ENCODE measurements at places on chromosomes 11 and 22.

GRCh38 chr11:69950120-69950519, 128.0 kb upstream of the ANO1 start:
- no peak for DNase-seq

GRCh38 chr11:78733031-78733430, 158.4 kb upstream of the NARS2 start:
- DNase-seq = no peak

GRCh38 chr22:46289244-46289891, 7.3 kb upstream of the GTSE1 start:
- DNase-seq = no peak

GRCh38 chr22:32665676-32666075, 135.8 kb upstream of the TIMP3 start:
- DNase-seq = peak; percentile 18

DNA sequence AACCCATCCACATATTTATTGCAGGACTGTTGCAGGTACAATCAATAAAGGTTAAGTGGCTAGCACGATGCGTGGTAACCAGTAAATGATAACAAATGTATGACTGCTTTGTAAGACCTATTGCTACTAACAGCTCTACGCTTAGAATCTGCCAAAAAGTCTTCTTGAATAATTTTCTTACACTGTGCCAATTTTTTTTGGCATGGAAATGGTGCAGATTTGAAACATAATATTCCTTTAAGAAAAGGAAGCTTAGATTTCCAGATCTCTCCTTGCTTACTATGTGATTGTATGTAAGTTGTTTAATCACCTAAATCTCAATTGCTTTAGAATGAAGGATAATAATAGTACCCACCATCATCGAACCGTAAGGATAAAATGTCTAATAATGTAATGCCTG, 192.0 kb downstream of the LRRC4C start:
- no peak for DNase-seq

DNA sequence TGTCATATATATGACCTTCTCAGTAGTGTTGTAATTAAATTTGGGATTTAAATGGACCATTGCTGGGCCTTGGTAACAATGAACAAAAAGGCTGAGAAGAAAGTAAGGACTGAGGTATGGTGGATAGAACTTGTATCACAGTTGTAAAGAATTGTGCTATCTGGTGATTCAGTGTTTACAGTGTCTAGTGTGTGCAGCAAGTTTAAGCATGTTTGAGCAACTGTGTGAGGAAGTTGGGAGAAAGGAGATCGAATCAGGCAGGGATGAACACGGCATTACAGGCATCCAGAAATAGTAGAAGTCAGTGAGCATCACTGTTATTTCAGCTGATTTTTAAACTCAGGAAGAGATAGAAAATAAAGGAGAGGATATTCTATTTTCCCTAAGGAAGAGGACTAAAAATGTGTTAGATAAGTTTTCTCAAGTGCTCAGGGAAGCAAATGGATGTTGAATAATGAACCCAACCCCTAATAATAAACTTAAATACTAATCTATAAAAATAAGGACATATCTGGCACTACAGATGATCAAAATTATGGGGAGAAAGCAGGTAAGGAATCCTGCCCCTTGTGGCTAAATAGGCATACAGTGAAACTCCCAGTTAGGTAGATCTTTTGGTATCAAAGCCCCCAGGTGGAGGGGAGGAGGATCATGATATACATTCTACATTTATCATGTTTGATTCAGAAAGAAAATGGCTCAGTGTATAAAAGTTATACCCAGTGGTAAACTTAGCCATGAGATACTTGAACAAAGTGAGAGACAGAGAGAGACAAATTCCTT, 361.0 kb upstream of the ANO3 start:
- DNase-seq = no peak

GRCh38 chr11:102120437-102120973, 10.3 kb downstream of the YAP1 start:
- no peak for DNase-seq

GRCh38 chr11:122741613-122742300, 86.2 kb downstream of the UBASH3B start:
- DNase-seq = no peak

DNA sequence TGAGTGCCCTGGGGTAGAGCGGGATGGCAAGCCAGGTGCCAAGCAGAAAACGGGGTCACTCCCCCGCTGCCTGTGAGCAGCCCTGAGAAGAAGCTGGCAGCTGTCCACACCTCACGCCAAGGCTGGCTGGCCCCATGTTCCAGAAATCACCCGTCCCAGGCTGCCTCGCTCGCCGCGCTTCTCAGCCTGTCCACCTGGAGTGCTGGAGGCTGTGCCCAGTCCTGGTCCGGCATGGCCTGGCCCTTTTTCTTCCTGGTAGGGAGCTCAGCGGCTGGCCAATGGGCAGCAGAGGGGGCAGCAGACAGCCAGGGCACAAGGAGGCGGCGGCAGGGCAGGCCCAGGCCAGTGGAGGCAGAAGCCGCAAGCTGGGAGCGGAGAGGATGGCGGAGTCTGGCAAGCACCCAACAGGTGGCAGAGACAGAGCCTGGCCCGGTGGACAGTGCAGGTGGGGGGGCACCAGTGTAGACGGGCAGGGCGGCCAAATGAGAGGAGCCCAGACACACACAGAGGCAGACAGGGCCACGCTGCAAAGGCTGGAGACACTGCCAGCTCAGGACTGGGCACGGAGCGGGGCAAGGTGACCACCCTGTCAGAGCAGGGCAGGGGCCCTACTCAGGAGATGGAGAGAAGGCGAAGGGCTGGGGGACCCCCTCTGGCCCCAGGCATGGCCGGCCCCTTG, 37.2 kb upstream of the TH start:
- no peak for DNase-seq

- no peak for DNase-seq
Observed at GRCh38 chr11:131668500-131669400, 298.3 kb downstream of the NTM start.

DNA sequence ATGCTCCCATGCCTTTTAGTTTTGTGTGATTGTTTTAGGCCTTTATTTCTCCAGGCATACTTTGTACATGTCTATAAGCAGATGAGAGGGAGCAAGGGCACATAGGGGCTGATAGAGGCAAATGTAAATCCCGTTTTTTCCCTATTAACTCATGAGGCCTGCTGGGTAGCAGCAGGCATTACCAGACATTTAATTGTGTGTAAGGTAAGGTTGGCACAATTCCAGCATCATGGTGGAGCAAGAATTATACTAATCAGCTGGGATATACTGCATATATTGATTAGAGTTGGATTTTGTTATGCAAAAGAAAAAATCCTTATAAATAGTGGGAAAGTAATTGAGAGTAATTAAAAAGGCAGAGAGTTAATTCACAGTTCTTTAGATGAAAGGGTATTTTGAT, 12.2 kb downstream of the FAT3 start:
- DNase-seq = no peak

- DNase-seq = no peak
Observed at GRCh38 chr11:124123622-124124021, 8.4 kb downstream of the VWA5A start.

DNA sequence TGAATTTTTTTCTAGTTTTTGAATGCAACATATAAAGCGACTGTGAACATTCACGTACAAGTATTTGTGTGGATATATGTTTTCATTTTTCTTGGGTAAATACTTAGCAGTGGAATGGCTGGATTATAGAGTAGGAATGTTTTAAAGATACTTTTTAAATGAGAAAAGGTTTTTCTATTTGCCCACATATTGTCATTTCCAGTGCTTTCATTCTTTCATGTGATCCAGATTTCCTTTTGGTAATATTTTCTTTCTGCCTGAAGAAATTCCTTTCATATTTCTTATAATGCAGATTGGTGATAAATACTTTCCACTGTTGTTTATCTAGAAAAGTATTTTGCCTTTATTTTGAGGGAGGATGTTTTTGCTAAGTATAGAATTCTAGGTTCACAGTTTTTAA, 7.9 kb downstream of the DDB2 start:
- DNase-seq = no peak

- DNase-seq = no peak
Observed at GRCh38 chr22:19195796-19196731, 17.5 kb upstream of the SLC25A1 start.

DNA sequence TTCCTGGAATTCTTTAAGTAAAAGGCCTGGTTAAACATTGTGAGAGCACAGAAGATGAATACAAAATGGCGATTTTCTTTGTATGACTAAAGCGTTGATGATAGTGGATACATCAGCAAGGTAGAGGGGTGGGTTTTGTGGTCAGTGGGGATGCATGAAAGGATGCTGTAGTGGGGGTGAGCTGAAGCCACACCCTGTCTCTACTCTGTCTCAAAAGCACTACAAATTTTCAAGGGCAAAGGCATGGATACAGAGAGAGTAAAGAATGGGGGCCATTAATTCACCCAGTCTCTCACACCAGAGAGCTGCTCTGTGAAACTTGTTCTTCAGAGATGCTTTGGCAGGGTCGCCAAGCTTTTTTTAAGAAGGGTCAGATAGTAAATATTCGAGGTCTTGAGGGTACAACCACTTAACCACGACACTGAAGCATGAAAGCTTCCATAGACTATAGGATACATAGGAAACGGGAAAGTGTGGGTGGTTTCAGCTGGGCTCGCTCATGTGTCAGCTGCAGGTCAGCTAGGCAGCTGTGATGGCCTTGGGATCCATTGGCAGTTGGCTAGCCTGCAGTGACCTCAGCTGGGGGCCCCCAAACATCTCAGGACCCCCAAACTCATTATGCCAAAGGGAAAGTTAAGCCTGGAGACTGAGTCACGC, 8.3 kb downstream of the TMEM138 start:
- DNase-seq = peak; percentile 40

DNA sequence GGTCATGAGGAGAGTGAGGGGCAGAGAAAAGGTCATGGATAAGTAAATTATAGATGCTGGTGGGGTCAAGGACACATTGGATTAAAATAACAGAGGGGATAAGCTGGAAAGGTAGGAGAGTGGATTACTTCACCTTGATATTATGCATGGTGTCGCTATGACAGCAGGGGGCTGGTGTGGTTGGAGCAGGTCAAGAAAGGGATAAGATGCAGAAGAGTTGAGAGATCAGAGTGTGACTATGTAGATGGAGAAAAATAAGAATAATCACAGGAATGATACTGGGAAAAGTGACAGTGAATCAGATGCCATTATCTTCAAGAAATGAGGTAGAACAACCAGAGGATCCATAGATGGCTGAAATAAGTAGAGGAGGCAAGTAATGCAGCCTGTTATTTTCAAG, 29.4 kb upstream of the AMOTL1 start:
- no peak for DNase-seq

DNA sequence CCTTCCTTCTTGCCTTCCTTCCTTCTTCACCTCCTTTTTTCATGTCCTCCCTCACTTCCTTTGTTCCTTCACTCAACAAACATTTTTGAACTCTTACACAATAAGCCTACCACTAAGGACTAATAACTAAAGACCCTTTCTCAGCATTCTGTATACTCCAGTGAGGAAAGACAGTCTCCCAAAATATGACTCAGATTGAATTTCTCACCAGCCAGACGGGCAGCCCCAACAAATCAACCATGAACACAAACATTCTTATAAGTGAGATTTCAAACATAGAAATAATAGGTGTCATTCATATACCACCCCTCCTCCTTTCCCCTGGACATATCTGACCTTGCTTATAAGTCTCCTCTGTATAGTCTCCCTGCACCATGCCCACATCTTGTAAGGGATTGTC, 1079.7 kb downstream of the OPCML start:
- no peak for DNase-seq

- no peak for DNase-seq
Observed at GRCh38 chr11:78354408-78355308, 63.0 kb downstream of the GAB2 start.

- no peak for DNase-seq
Observed at GRCh38 chr11:4643076-4643475, 706 bp upstream of the OR51E1 start.

GRCh38 chr11:129946256-129946655, 50.9 kb upstream of the NFRKB start:
- peak; percentile 61 for DNase-seq

DNA sequence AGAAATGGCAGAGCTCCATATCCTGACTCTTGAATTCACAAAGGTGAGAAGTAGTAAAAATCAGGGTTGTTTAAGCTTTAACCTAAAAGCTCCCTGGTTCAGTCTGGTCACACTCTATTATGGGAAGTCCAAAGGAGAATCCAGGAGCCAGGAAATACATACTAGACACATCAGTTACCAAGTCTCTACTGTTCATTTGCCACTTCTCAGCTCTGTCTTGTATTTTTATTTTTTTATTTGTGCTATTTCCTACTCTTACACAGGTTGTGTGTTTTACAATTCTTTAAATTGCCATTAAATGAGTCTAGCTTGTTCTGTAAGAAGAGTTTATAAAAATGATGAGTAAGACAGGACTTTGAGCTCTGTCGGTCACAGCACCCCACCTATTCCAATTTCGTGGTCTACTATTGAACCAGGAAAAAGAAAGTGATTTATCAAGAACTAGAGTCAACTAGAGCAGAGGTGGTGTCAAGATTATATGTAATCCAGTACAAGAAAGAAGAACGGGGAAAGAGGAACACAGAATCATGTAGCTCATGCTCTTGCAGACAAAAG, 9.7 kb downstream of the MS4A12 start:
- DNase-seq = no peak

- peak; percentile 97 for DNase-seq
Observed at GRCh38 chr11:47946682-47947559, 33.4 kb upstream of the PTPRJ start.

DNA sequence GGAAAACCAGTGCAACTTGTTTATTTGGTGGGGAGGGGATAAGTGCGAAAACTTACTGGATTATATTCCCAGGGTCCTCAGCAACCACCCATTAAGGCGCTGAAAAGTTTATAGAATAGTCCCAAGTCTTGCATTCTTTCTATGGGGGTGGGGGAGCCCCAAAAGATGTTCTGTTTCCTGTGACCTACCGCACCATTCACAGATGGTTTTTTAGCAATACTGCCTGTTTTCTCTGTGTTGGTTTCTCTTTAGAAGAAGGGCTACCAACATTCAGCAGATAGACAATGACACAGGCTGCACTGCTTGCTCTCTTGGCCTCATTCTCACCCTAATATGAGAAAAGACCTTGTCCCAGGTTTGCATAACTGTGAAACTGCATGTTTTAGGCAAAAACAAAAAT, 86.5 kb downstream of the FAM76B start:
- no peak for DNase-seq

- DNase-seq = no peak
Observed at GRCh38 chr11:69812946-69813345, 6.3 kb downstream of the FGF3 start.

- DNase-seq = no peak
Observed at GRCh38 chr11:88656283-88656682, 318.7 kb upstream of the CTSC start.

DNA sequence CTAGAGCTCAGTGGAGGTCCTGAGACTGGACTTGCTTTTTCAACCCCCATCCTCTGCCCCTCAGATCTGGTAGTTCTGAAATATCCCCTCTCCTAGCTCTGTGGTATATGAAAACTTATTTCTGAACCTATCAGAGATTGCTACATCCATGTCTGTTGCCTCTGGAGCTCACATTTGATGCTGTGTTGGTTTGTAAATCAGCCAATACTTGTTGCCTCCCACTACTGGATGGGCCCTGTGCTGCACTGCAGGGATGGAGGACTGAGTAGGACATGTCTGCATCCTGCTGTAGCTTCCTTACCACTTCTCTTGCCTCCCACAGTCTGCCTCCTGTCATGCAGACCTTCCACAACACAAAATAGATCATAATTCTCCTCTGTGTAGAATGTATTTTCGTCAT, 5.2 kb downstream of the OLFML1 start:
- DNase-seq = no peak

- DNase-seq = peak; percentile 65
Observed at GRCh38 chr22:45996241-45997076, 19.5 kb upstream of the WNT7B start.

- DNase-seq = no peak
Observed at GRCh38 chr11:120133216-120134105, 4.5 kb downstream of the TRIM29 start.

GRCh38 chr11:62732830-62733229, 4.5 kb downstream of the TTC9C start:
- DNase-seq = no peak
